RWPE1 (cell line): ENCODE measurements at places on chromosomes 12 and 14.

GRCh38 chr14:55500219-55500701 lies 59.8 kb upstream of the TBPL2 start:
- no peak for DNase-seq

DNA sequence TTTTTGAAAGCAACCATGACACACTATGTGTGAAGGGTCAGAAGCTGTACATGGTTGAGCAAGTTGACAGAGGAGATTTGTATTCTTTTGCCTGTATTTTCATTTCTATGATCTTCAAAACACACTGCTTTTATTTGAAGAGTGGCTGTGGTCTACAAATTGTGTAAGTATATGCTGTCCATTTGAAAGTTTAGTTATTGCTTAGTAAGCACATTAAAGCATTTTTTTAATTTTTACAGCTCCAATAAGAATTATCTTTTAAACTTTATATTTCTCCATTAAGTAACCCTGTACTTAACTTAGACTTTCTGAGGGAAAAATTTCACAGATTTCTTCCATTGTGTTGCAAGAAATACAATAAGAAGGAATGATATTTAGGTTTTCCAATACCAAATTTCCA lies 915.2 kb downstream of the SLC6A15 start:
- DNase-seq = no peak

- DNase-seq = peak; percentile 80
Measured at GRCh38 chr12:6375269-6376078, at the start of gene SCNN1A. SCNN1A (minus strand) TSS chr12:6375563; CDS start chr12:6374783, 780 bp downstream.

- no peak for DNase-seq
Measured at GRCh38 chr14:49134940-49135339, 451.2 kb downstream of the RPS29 start.

GRCh38 chr12:52337054-52337453 lies 15.9 kb upstream of the KRT83 start:
- no peak for DNase-seq
